ENCODE measurements at places on chromosomes 13 and 19. TPM values are rescaled to one million over a fixed set of nuclear protein-coding genes. Genes with fewer than 3 reads are reported as not detected.

- H3K36me3 ChIP-seq, result no peaks in the 10 kb centered on the region
- no peak overlapping the region for H3K4me3 ChIP-seq
- no peak overlapping the region for H3K27ac ChIP-seq
- H3K27me3 ChIP-seq, result no peaks in the 10 kb centered on the region
- no peaks in the 10 kb centered on the region for H3K4me1 ChIP-seq
Observed at GRCh38 chr13:37074703-37075102, 15.2 kb upstream of the SUPT20H start.

GRCh38 chr13:89951341-89951740, 1396.1 kb upstream of the MIR17HG start:
- no peak overlapping the region for H3K27ac ChIP-seq
- no peaks in the 10 kb centered on the region for H3K27me3 ChIP-seq
- H3K4me1 ChIP-seq, result no peaks in the 10 kb centered on the region
- H3K36me3 ChIP-seq, result no peaks in the 10 kb centered on the region

GRCh38 chr19:51493776-51494175, 7.8 kb downstream of the SIGLEC12 start:
- no peaks in the 10 kb centered on the region for H3K27me3 ChIP-seq
- no peak overlapping the region for H3K27ac ChIP-seq
- no peak overlapping the region for H3K4me3 ChIP-seq
- H3K36me3 ChIP-seq, result no peaks in the 10 kb centered on the region
- DNase-seq, result no peak
- H3K4me1 ChIP-seq, result no peaks in the 10 kb centered on the region

- H3K4me3 ChIP-seq, result peak overlapping the region; percentile 51
- H3K4me1 ChIP-seq, result peaks cover 36% of the 10 kb centered on the region
- DNase-seq, result no peak
- H3K36me3 ChIP-seq, result no peaks in the 10 kb centered on the region
- no peaks in the 10 kb centered on the region for H3K27me3 ChIP-seq
Observed at GRCh38 chr19:17078920-17079709, 3.5 kb downstream of the MYO9B start.

GRCh38 chr13:102510072-102510471, 86.7 kb upstream of the TPP2 start:
- no peak overlapping the region for H3K27ac ChIP-seq
- H3K4me3 ChIP-seq, result no peak overlapping the region
- H3K36me3 ChIP-seq, result no peaks in the 10 kb centered on the region

GRCh38 chr13:41054212-41054877, 7.0 kb upstream of the WBP4 start:
- no peaks in the 10 kb centered on the region for H3K27me3 ChIP-seq
- H3K27ac ChIP-seq, result no peak overlapping the region
- DNase-seq, result peak; percentile 60
- no peaks in the 10 kb centered on the region for H3K36me3 ChIP-seq

GRCh38 chr13:77779552-77780272, 82.2 kb downstream of the SLAIN1 start:
- H3K27me3 ChIP-seq, result no peaks in the 10 kb centered on the region
- peaks cover 8% of the 10 kb centered on the region for H3K4me1 ChIP-seq
- H3K36me3 ChIP-seq, result no peaks in the 10 kb centered on the region
- peak overlapping the region; percentile 46 for H3K27ac ChIP-seq
- no peak overlapping the region for H3K4me3 ChIP-seq
- DNase-seq, result peak; percentile 86

DNA sequence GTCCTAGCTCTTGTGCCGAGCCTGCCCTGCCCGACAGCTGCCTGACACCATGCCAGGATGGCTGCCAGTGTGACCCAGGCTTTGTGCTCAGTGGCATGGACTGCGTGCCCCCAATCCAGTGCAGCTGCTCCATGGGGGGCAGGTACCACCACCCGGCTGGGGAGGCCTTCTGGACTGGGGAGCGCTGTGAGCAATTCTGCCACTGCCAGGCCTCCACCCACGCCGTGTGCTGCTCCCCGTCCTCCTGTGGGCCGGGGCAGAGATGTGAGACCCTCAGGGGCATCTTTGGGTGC, 9.4 kb upstream of the FXYD3 start:
- H3K27ac ChIP-seq, result no peak overlapping the region
- no peak for DNase-seq
- H3K4me1 ChIP-seq, result no peaks in the 10 kb centered on the region
- H3K27me3 ChIP-seq, result no peaks in the 10 kb centered on the region
- no peak overlapping the region for H3K4me3 ChIP-seq
- H3K36me3 ChIP-seq, result no peaks in the 10 kb centered on the region

- no peaks in the 10 kb centered on the region for H3K4me1 ChIP-seq
- DNase-seq, result no peak
- peaks cover 32% of the 10 kb centered on the region for H3K27me3 ChIP-seq
- H3K4me3 ChIP-seq, result no peak overlapping the region
- no peaks in the 10 kb centered on the region for H3K36me3 ChIP-seq
Observed at GRCh38 chr19:41997851-41998229, 3.8 kb upstream of the ATP1A3 start.

DNA sequence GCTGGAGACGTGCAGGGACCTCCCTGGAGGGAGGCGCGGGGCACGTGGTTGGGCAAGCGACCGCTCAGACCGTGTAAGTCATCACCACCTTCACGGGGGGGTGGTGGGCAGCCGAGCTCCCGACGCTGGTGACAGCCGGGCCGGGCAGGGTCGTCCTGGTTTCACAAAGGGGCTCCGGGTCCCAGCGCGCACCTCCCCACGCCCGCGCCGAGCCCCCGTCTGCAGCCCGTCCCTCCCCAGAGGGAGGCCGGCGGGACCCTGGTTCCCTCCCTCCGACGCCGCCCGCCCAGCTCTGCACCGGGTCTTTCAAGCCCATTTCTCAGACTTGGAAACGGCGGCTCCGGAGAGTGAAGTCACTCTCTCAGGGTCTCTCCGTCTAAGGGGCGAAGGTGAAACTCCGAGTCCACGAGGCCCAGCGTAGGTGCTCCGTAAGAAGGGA, 729 bp upstream of the ARID3A start:
- no peaks in the 10 kb centered on the region for H3K36me3 ChIP-seq
- H3K4me1 ChIP-seq, result peaks cover 6% of the 10 kb centered on the region
- no peak for DNase-seq
- H3K27me3 ChIP-seq, result peaks cover 7% of the 10 kb centered on the region
- peak overlapping the region; percentile 85 for H3K4me3 ChIP-seq

DNA sequence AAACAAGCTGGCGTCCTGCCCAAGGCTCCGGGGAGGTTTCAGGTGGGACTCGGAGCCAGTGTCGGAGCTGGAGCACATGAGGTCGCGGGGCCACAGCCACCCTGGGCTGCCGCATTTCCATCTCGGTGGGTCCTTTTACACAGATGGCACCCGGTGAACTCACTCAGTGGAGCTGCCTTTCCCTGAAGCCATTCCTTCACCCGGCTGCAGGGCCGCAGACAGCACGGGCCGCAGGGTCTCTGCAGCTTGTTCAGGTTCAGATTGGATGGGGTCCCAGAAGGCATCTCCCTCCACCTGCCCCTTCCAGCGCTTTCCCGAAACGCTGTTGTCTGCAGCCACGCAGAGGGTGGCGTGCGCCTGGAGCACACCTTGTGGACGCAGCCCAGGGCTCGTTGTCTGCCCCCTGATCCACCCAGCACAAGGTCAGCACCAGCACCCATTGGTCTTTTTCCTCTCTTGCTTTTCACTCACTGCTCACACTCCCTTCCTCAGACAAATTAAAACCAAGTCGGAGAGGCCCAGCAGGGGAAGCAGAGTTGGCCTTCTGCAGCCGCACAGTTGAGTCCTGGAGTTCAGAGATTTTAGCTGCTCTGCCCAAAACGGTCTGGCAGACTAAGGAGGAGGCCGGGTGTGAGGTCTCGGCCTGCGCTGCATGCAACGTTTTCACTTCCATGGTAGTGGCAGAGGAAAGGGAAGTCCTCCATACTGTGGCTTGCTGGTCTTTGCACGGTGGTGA, 18.1 kb downstream of the MCF2L start:
- no peak overlapping the region for H3K4me3 ChIP-seq
- H3K27me3 ChIP-seq, result no peaks in the 10 kb centered on the region
- no peaks in the 10 kb centered on the region for H3K36me3 ChIP-seq

GRCh38 chr13:84994582-84994981, 804.6 kb downstream of the SLITRK6 start:
- no peaks in the 10 kb centered on the region for H3K4me1 ChIP-seq
- no peaks in the 10 kb centered on the region for H3K27me3 ChIP-seq
- H3K36me3 ChIP-seq, result no peaks in the 10 kb centered on the region
- no peak for DNase-seq
- H3K4me3 ChIP-seq, result no peak overlapping the region

DNA sequence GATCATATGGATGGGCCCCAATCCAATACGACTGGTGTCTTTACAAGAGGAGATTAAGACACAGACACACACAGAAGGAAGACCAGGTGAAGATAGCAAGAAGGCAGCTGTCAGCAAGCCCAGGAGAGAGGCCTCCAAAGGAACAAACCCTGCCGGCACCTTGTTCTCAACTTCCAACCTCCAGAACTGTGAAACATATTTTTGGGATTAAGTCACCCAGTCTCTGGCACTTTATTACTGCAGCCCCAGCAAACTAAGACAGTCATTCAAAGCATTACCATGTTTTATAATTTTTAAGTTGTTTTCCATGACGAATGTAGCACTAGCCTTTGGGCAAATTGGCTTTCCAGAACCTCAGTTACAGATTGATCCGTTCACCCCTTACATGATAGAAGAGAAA, 11.3 kb downstream of the STARD13 start:
- no peak overlapping the region for H3K27ac ChIP-seq
- no peaks in the 10 kb centered on the region for H3K27me3 ChIP-seq
- DNase-seq, result no peak

- DNase-seq, result no peak
- H3K27me3 ChIP-seq, result no peaks in the 10 kb centered on the region
- H3K4me1 ChIP-seq, result no peaks in the 10 kb centered on the region
Observed at GRCh38 chr13:32334671-32335070, 19.4 kb downstream of the BRCA2 start.

DNA sequence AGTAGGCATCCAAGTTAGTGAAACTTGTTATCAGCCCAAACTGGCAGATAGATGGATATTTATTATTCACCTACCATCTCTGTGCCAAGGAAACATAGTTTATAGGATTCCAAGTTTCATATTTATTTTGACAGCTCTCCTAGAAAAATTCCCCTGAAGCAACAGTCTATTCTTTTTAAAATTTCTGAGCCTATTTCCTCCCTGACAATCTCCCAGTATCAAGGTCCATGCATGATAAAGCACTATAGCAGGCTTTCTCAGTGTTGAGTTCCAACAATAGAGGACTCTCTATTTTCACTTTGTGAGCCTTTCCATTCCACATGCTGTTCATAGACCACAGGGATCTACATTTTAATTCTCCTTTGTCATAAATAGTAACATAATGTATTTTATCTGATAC, 312.6 kb downstream of the SLITRK6 start:
- H3K27me3 ChIP-seq, result no peaks in the 10 kb centered on the region
- no peaks in the 10 kb centered on the region for H3K4me1 ChIP-seq
- no peak overlapping the region for H3K27ac ChIP-seq
- no peak overlapping the region for H3K4me3 ChIP-seq

DNA sequence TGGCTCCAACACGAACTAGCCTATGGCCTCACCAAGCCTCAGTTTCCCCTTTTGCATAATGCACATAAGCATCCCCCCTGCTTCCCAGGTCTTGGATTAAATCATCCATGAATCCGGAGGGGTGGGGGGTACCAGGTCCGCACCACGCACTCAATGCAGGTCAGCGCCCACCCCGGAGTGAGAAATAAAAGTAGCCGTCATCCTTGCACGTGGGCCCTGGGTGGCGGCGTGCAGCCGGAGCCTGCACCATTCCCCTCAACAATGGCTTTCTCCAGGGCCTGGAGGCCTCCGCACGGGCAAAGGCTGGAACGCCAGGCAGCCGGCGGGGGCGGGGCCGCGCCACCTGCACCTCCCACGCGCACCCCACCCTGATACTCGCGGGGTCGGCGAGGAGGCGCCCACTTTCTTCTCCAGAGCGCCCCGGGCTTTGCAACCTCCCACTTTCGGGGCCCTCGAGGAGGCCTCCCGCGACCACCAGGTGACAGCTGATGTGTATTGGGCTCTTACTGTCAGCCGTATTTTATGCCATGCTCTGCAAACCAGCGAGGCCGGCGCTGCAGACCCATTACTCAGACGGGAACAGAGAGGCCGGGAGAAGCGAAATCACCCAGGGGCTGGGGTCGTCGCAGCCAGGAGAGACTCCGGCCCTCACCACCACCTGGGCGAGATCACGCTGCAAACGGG, 767 bp upstream of the GADD45B start:
- H3K27ac ChIP-seq, result peak overlapping the region; percentile 86
- H3K4me3 ChIP-seq, result peak overlapping the region; percentile 70
- peaks cover 5% of the 10 kb centered on the region for H3K36me3 ChIP-seq
- H3K27me3 ChIP-seq, result no peaks in the 10 kb centered on the region

- DNase-seq, result no peak
- H3K4me3 ChIP-seq, result no peak overlapping the region
- H3K27ac ChIP-seq, result no peak overlapping the region
- no peaks in the 10 kb centered on the region for H3K36me3 ChIP-seq
Observed at GRCh38 chr13:41751734-41752445, 209.0 kb downstream of the VWA8 start.

GRCh38 chr13:103639326-103639725, 573.1 kb upstream of the SLC10A2 start:
- no peak overlapping the region for H3K4me3 ChIP-seq
- no peaks in the 10 kb centered on the region for H3K4me1 ChIP-seq
- H3K36me3 ChIP-seq, result no peaks in the 10 kb centered on the region

The PLD3 gene
- total RNA-seq, result 166 TPM

The KLK15 gene
- total RNA-seq, result not detected

The LILRB2 gene
- not detected for total RNA-seq

The CEACAM3 gene
- total RNA-seq, result not detected

The PLA2G4C gene
- total RNA-seq, result 63.4 TPM

The APOC4 gene
- not detected for total RNA-seq

The METTL21C gene
- not detected for total RNA-seq

The ZNF709 gene
- total RNA-seq, result 1.4 TPM

The CXCL17 gene
- not detected for total RNA-seq

The PCP2 gene
- not detected for total RNA-seq

The ZNF541 gene
- not detected for total RNA-seq

The SOX1 gene
- not detected for total RNA-seq

The FUT1 gene
- 5.2 TPM for total RNA-seq

The C19orf67 gene
- 0.55 TPM for total RNA-seq

The SPART gene
- total RNA-seq, result 74.1 TPM

The MAST1 gene
- 0.13 TPM for total RNA-seq

Data from endothelial cell of umbilical vein (primary cell).